ENCODE measurements at places on chromosomes 6 and 20.

- no peak for DNase-seq
Measured at GRCh38 chr20:13984211-13984610, 6.2 kb downstream of the SEL1L2 start.

DNA sequence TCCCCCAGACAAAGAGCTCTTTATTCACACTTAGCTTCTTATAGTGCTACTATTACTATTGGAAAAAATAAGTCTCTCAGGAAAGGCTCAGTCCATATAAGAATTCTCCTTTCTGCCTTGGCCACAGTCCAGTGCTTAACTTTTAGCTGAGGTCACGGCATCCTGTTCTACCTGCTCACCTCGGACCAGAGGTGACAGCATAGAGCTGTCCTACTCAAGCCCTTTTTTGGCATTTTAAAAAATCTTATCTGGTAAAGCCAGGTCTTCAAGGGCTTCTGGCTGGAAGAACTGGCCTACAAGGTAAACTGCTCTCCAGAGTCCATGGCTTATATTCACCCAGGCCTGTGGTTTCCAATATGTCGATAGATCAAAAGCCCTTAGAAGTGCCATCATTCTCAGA, 109.7 kb downstream of the RCAN2 start:
- no peak for DNase-seq

GRCh38 chr6:20827798-20828197, 293.5 kb downstream of the CDKAL1 start:
- no peak for DNase-seq

- DNase-seq: no peak
Measured at GRCh38 chr20:14334306-14334930, 3.0 kb downstream of the FLRT3 start.

- no peak for DNase-seq
Measured at GRCh38 chr6:165777680-165778079, 114.6 kb upstream of the PDE10A start.

GRCh38 chr20:63349516-63349895, 11.6 kb downstream of the CHRNA4 start:
- no peak for DNase-seq

DNA sequence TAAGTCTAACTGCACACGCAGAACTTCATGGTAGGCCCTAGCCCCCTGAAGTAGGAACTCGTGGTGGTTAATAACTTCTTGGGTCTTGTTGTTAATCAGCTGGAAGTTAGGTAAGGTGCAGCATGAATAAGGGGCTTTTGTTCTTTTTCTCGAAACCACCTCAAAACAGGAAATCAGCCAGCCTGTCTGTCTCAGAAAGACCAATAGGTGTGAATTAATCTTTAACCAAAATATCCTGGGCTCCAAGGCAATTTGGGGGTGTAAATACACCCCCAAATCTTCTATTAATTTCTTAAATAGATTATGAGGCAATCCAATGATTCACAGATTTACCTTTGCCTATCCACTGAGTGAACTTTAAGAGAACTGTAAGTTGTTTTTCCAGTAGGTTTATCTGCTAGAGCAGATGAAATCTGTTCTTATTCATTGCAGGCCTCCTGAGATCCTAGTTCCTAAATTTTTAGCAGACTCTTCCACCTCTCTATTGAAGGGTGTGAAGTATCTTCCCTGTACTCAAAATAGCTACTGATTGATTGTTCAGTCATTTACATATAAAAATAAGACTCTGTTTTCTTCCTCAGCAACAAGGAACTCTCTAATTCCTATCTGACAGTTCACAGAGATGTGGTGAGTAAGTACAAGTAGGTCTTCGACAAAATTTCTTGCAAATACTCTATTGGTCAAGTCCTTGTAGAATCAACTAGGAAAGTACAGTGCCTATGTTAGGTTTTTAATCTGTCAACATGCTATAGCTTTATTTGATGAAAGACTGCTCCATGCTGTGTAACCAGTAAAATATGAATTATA, 427.1 kb upstream of the NOX3 start:
- DNase-seq: no peak

GRCh38 chr6:9308284-9308683, 872.9 kb upstream of the SLC35B3 start:
- DNase-seq: no peak

GRCh38 chr6:142952614-142953013, 7.6 kb upstream of the HIVEP2 start:
- no peak for DNase-seq

DNA sequence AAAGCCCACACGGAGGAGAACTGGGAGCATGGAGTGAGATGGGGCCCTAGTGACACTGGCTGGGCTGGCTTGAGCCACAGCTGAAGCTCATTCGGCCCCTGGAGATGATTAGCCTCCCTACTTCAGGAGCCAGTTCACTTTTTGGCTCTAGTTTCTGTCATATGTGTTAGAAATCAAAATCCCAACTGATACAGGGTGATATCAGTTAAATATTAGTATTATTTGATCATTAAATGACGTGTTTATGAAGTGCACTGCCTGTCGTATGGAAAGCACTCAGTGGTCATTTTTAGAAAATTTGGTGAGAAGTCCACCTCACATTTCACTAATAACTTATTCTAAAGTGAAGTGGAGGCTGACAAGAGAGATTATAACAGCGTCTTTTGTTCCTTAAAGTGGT, 59.0 kb downstream of the TULP4 start:
- DNase-seq: no peak

- DNase-seq: no peak
Measured at GRCh38 chr20:50309280-50309763, 118.7 kb downstream of the CEBPB start.

DNA sequence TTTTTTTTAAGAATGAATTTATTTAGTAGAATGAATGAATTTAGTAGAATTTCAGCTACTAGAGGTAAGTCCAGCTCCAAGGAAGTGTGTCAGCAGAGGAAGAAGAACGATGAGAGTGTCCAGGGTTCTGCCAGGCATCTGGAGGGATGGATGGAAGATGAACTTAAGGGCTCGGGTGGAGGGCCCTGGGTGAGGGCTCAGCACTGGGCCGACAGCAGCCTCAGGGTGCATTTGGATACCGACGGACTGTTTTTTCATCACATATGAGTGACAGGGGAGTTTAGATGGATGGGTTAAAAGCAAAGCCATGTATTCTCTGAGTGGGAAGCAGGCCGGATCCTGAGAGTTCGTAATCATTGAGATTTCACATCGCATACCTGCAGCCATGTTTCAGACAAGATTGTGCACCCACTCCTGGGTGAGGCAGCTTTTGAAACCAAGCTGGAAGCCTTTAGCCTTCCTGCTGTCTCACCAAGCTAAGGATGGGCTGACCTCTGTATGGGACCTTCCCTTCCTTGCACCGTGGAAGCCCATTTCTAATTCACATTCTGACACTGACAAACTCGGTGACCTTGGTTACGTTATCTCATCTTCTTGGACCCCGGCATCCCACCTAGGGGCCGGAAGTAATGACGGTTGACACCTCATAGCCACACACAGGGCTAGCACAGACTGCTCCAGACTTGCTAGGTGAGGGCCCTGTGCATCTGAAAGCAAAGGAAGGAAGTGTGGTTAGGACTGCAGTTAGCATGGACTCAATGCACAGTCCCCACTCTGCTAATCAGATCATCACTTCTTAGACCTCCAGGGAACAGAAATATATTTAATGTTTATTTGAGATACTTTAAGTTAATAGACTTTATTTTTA, 228.5 kb downstream of the SLC24A3 start:
- no peak for DNase-seq

GRCh38 chr6:6711832-6712448, 123.4 kb downstream of the LY86 start:
- no peak for DNase-seq

DNA sequence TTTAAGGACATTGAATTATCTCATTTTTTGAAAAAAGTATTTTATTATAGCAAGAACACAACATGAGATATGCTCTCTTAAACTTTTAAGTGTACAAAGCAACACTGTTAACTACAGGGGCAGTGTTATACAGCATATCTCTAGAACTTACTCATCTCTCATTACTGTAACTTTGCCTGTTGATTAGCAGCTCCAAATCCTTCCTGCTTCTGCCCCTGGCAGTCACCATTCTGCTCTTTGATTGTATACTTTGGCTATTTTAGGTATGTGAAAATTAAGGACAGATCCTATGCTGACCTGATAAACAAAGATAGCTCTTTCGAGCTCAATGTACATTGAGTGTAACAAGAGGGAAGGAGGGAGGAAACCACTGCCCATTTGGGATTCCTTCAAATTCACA, 1349.8 kb upstream of the GJE1 start:
- no peak for DNase-seq

GRCh38 chr6:41578217-41579087, 32.3 kb downstream of the FOXP4 start:
- DNase-seq: no peak

DNA sequence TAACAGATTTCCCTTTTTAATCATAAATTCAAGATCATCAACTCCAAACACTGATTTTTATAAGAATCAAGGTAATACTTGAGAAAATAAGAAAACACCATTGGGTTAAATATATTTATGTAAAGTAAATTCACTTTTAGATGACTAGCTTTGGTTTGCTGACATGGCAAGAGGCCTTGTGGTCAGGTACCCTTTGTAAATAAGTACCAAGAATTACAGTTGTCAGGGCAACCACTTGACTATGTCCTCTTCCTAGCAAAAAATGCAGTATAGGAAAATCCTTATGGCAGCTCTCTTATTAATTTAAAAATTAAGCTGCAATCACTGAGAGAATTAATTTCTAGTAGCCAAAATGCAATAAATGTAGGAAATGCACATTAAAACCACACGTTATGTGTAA, 153.8 kb downstream of the INSM1 start:
- DNase-seq: no peak

DNA sequence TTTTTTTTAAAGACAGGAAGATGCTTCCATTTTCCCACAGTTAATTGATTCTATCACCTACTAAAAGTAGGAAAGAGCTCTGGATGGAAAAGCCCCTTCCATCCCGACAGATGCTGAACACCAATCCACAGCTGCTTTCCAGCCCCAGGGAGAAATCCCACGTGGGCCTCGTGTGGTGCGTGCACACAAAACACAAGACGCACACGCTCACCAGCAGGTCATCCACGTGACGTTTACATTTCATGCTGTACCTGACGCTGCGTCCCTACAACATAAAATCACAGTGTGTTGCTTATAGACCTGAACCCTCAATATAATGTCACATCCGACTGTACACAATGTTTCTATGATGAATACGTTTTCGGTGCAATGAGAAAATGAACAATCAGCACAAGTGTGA, 50.2 kb upstream of the DACT2 start:
- DNase-seq: no peak

- DNase-seq: no peak
Measured at GRCh38 chr20:58329711-58330110, 20.2 kb downstream of the RAB22A start.

DNA sequence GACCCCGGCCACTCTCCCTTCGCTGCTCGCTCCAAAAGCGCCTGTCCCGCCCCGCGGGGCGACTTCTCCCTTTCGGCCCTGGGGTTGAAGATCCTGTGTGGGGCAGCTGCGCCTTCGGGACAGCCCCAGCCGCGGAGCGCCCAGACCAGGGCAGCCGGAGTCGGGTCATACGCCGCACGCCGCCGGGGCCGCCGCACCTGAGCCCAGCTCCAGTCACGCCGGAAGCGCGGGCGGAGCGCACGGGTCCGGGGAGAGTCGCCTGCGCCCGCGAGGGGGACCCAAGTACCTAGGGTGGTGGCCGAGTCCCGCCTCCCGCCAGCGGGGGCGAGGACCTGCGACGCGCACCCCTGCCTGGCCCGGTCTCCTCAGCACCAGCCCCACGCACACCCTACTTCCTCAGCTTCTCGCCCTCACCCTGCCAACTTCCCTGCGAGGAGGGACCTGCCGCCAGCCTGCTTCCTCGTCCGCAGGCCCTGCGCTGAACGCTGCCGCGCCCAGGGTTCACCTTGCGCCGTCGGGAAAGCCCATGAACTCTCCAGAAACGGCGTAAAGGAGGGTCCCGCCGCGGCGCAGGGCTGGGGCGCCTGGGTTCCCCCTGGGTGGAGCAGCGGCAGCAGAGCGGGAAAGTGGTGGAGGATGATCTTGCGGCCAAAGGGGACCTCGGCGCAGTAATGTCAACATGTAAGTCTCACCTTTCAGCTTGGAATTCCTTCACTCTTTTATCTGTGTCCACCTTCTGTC, at the start of gene ADGRG6:
Gene ADGRG6, plus strand, starts transcription at position 357 of the 741 bp plus-strand sequence. Its CDS starts 323 bp downstream, at position 680.
- peak; percentile 23 for DNase-seq

GRCh38 chr20:46827718-46828458, 66.8 kb upstream of the EYA2 start:
- no peak for DNase-seq

- DNase-seq: no peak
Measured at GRCh38 chr20:61554617-61555016, 302.6 kb downstream of the CDH4 start.

- DNase-seq: no peak
Measured at GRCh38 chr20:61454053-61454452, 202.0 kb downstream of the CDH4 start.

- DNase-seq: peak; percentile 38
Measured at GRCh38 chr6:42104095-42104803, 38.2 kb downstream of the C6orf132 start.

GRCh38 chr20:21702553-21703470, 2.7 kb upstream of the PAX1 start:
- DNase-seq: peak; percentile 27

GRCh38 chr6:90087106-90087833, 193.0 kb downstream of the GJA10 start:
- no peak for DNase-seq

DNA sequence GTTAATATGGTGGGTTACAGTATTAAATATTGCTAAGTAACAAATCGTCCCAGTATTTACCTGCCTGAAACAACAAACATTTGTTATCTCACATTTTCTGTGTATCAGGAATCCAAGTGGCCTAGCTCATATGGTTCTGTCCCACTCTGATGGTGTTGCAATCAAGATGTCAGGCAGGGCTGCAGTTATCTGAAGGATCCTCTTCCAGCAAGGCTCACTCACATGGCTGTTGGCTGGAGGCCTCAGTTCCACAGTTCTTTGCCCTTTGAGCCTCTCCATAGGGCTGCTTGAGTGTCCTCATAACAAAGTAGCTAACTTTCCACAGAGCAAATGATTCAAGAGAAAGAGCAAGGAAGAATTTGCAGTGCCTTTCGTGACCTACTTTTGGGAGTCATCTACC, 17.7 kb downstream of the RAB22A start:
- DNase-seq: no peak

DNA sequence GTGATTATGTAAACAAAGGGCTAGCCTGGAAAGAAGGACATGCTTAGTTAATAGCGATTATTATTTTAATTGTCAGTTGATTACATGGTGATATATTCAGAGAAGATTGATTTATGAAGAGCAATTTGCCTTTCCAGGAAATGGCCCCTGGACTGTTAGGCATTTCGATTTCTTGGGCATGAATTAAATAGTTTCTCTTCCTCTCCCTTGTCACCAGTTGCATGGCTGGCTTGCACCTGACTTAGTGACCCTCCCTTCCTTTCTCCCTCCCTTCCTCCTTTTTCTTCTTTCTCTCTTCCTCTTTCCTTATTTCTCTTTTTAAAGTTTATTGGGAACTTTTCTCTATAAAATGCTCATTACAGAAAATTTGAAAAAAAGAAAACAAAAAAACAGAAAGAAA, 235.4 kb downstream of the CDC5L start:
- no peak for DNase-seq

DNA sequence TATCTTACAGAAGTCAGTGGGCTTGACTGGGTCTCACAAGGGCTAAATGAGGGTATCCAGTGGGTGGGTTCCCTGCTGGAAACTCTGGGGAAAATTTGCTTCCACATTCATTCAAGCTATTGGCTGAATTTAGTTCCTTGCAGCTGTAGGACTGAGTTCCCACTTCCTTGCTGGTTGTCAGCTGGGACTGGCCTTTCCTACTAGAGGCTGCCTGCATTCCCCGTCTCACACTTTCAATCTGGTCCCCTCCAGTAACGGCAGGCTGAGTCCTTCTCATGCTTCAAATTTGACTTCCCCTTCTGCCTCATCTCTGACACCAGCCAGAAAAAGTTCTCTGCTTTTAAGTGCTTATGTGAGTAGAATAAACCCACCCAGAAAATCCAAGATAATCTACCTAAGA, 4.4 kb downstream of the CSNK2A1 start:
- DNase-seq: no peak
